ENCODE measurements at places on chromosomes 13 and 19.
A peak's percentile ranks its signal among the peaks of the same experiment; 100 is the strongest.

- DNase-seq, result no peak
Measured at GRCh38 chr13:26370553-26370952, 116.6 kb downstream of the CDK8 start.

- DNase-seq, result no peak
Measured at GRCh38 chr19:18262144-18262543, 12.1 kb downstream of the IQCN start.

DNA sequence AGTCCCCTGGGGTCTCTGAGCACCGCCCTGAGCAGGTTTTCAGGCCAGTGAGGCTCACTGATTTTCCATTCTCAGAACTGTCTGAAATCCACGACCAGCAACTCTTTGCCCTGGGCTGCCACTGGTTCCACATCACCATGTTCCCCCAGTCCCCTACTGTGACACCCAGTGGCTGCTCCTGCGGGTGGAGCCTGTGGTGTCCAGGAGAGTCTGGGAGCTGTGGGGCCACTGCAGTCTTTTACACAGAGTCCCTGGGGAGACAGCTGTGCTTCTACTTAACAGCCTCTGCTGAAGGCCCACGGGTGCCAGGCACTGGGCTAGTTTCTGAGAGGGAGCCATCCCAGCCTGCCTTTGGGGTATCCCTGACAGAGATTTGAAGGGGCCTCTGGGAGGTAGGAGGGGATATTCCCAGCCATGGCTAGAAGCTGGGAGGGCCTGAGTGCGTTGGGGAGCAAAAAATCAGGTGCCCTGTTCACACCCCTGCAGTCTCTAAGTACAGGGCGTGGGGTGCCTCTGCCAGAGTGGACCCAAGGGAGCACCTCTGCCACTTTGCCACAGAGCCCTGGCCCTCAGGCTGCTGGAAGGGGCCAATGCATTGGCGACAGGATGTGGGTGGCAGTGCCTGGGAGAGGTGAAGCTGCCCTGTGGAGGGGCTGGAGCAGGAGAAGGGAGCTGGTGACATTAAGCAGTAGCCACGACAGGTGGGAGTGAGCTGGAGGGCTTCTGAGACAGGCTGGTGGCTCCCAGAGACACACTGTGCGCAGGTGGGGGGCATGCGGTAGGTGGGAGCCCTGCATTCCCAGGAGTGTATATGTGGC, 200.2 kb upstream of the ZNF536 start:
- DNase-seq, result no peak

DNA sequence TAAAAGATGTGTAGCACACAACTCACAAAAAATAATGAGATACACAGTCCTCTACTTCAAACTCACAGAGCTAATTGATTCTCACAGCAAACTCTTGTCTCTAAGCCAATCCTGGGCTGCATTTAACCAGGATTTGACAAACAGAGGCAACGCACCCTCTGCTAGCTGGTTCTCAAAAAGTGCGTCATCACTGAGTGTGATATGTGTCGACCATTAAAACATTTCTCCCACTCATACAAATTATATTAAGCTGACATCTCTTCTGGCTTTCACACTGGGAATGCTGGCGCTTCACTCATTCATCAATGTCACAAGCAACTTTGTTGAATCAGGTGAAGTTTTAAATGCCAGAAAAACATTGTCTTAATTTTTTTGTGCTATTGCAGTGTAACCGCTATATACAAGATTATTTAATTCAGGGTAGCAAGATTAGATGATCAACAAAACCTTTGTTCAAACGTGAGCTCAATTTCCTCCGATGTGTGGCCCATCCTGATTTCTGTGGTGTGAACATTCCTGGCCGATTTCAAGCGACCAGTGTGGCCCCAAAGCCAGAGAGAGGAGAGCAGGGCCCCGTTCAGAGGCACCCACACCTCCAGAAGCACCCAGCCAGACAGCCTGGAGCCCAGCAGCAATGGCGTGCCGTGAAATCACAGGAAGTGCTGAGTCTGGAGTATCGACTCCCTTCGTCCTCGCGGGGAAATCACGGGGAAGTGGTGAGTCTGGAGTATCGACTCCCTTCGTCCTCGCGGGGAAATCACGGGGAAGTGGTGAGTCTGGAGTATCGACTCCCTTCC, 49.4 kb downstream of the RASA3 start:
- DNase-seq, result no peak

DNA sequence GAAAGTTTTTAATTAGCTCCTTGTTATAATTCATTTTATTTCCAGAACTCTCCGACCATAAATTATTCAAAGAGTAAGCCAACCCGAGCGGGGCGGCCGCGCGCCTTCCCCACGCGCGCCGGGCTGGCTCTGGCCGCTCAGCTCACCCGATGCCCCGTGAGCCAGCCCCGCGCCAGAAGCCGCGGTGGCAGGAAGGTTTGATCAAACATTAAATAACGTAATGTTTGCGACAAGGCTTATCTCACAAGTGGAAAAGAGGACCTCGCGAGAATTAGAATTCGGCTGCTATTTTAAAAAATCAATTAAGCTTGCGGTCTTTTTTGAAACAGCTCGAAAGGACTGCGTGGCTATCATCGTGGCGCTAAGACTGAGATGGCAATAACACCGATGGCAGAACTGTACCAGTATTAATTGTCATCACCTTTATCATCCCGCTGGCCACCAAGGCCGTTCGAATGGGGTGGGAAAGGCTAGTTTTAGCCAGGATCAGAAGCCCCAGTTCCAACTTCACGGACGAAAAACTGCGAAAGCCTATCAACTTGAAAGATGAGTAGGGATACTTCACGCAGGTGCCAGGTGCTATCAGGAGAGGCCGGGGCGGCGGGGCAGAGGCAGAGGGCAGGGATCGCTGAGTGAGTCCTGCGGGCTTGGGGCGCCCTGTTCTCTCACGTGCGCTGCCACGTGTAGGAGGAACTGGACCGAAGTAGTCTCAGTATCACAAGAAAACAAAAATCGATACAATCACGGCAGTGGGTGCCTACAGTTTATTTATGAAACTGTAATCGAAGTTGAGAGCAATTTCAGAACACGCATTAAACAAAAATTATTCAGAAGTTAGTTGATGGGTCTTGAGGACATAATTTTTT, 6.4 kb downstream of the POU4F1 start:
- DNase-seq, result no peak

GRCh38 chr13:99380921-99381645, 73.9 kb upstream of the GPR183 start:
- peak; percentile 51 for DNase-seq

DNA sequence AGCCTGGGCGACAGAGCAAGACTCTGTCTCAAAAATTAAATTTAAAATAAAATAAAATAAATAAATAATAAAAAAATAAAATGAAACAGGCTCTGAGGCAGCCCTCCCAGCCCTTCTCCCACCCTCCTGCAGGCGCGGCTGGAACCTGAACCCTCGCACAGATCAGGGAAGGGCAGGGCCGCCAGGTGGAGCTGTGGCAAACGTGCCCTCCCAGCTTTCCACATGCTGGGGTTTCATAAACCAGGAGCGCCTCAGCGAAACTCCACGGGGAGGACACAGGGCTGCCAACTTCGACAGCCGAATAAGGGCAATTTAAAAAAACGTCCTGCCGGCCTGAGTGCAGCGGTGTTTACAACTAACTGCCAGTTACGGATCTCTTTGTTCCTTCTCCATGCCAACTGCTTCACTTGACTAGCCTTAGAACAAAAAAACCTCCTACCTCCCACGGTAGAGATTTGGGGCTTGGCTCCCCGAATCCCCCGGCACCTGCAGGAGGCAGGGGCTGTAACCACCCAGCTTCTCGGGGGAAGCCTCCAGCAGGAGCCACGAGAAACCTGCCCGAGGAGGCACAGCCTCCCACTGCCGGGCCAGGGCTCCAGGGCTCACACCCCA, 15.9 kb downstream of the ZNF787 start:
- no peak for DNase-seq

- peak; percentile 63 for DNase-seq
Measured at GRCh38 chr19:13154911-13155471, 4.8 kb downstream of the IER2 start.

DNA sequence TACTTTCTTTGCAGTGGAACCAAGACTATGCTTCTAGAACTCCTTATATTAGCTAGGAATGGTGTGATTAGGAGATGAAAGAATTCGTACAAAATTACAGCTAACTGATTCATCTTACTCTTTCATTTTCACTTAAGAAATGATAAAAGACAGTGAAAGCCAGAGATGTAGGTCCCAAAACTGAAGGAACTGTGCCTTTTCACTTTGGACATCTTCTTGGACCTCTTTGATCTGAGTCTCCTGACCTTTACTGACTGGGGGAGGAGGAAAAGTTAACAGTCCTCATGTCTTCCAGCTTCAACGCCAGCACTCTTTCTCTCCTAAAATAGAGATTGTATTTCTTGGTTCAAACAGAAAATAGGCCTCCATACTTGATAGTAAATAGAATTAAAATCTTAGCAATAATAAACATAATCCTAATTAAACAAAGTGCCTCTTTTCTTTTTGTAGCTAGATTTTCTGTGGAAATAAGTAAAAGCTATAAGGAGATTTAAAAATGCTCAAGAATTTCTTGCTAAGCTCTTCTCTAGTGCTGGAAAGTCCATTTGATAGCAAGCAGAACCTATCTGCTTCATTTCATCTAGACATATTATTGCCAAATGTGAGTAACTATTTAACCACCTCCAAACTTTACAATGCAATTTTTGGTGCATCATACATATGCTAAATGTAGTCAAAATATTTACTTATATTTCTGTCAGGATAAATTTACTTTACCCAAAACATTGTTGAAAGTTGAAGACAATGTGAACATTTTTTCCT, 109.4 kb upstream of the POSTN start:
- no peak for DNase-seq

GRCh38 chr19:22026687-22027086, 15.9 kb upstream of the ZNF208 start:
- no peak for DNase-seq

GRCh38 chr13:22592515-22592914, 588.3 kb upstream of the SGCG start:
- no peak for DNase-seq

GRCh38 chr13:24181991-24182702, 21.6 kb downstream of the SPATA13 start:
- no peak for DNase-seq

DNA sequence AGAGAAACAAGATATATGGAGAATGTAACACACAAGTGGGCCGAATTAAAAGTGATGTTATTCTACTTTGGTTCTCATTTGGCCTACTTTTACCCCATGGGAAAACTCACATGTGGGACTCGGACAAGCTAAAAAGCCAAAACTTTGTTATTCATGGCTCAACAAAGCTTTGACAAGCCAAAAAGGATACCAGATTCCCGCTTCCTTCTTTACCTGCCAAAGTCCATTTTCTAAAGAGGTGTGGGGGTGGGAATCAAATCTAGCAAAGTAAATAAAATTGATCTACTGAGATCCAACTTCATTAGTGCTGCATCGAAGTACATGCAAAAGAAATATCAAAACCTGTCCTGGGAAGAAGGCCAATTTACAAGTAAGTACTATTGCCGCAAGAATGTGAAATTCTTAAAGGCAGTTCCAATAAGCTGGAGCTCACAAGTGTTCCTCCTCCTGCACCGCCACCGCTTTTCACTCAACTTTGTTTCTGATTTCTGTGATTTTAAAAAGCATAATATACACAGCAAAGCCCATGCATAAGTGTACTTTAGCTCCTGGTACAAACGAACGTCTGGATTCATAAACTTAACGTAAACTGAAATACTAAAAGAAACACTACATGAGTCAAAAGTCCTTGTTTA, 1.1 kb downstream of the LNX2 start:
- no peak for DNase-seq

GRCh38 chr13:97120976-97121375, 101.2 kb upstream of the MBNL2 start:
- no peak for DNase-seq

DNA sequence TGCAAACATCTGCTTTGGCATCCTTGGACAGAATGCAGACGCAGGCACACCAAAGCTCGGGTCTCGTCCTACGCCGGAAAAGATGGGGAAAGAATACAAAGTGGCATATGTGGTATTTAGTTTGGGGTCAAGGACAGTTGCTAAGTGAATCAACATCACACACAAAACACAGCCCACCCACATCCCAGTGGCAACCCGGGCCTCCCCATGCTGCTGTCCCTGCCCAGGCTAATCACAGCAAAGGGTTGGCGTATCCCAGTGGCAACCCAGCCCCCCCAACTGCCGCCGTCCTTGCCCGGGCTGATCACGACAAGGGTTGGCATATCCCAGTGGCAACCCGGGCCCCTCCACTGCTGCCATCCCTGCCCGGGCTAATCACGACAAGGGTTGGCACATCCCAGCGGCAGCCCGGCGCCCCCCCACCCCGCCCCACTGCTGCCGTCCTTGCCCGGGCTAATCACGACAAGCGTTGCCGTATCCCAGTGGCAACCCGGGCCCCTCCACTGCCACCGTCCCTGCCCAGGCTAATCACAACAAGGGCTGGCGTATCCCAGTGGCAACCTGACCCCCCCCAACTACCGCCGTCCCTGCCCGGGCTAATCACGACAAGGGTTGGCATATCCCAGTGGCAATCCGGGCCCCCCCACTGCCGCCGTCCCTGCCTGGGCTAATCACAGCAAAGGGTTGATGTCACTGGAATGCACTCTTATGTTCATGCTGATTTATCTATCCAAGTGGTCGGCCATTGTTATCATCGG, 167.8 kb upstream of the SOX1 start:
- no peak for DNase-seq

DNA sequence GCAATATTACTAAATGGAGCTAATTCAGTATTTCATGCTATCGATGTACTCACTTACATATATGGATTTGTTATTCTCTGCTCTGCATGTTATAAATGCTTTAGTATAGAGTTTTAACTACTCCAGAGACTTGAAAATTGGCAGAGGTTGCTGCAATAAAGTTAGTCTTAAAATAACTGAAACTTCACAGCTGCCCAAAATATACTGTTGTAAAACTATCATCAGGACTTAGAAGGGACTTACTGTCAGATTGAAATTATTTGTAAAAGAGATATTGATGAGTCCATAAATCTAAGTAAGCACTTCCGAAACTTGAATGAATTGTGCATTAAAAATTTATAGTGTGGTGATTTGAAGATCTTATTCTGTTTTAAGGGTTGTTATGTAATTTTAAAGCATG, 1178.2 kb upstream of the PCDH20 start:
- no peak for DNase-seq

DNA sequence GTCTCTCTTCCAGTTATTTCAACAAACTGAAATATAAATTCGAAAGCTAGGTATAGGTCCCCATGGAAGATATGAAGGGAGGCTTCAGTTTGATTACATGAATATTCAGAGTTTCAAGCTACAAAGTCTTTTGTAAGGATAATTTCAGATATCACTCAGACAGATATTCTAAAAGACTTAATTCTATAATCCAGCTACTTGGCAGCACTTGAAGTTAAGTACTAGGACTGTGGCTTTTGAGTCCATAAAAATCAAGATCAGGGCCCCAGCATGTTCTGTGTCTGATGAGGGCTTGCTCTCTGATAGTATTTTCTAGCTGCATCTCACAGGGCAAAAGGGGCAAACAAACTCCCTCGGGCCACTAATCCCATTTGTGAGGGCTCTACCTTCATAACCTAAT, 160.6 kb upstream of the IRS2 start:
- DNase-seq, result no peak

- no peak for DNase-seq
Measured at GRCh38 chr13:93183302-93183701, 43.3 kb upstream of the GPC6 start.

GRCh38 chr13:42876887-42877545, 95.6 kb downstream of the FAM216B start:
- DNase-seq, result no peak

GRCh38 chr13:94239135-94239534, 240.3 kb downstream of the DCT start:
- DNase-seq, result no peak

Measured in activated effector memory CD4-positive, alpha-beta T cell treated with Interleukin-2 at 50 U/mL for 16 hours (primary cell).